Epithelial cell of proximal tubule (primary cell): ENCODE measurements at places on chromosomes 2 and 18. TPM values are rescaled to one million over a fixed set of nuclear protein-coding genes. Genes with fewer than 3 reads are reported as not detected.

PTPN2 gene
- total RNA-seq = 29.6 and 54.0 TPM in 2 replicates

NEU4 gene
- not detected in 2 replicates for total RNA-seq

CIAO1 gene
- 110 and 155 TPM in 2 replicates for total RNA-seq

REG3A gene
- total RNA-seq = not detected in 2 replicates

PPP1R1C gene
- 0.35 TPM in 1 of 2 replicates, not detected in the other for total RNA-seq

HOXD9 gene
- total RNA-seq = 9.8 and 11.5 TPM in 2 replicates

PTRHD1 gene
- total RNA-seq = 50.3 and 58.3 TPM in 2 replicates

CDH2 gene
- 74.5 and 78.2 TPM in 2 replicates for total RNA-seq

MAP2 gene
- 4.0 and 12.2 TPM in 2 replicates for total RNA-seq

TWIST2 gene
- 0.46 and 1.8 TPM in 2 replicates for total RNA-seq

ICOS gene
- not detected in 2 replicates for total RNA-seq

MYO7B gene
- total RNA-seq = 0.43 TPM in 1 of 2 replicates, not detected in the other

TYMS gene
- 65.6 and 119 TPM in 2 replicates for total RNA-seq

DNMT3A gene
- total RNA-seq = 15.4 and 20.5 TPM in 2 replicates

SNRNP200 gene
- total RNA-seq = 77.2 and 88.9 TPM in 2 replicates

DNA sequence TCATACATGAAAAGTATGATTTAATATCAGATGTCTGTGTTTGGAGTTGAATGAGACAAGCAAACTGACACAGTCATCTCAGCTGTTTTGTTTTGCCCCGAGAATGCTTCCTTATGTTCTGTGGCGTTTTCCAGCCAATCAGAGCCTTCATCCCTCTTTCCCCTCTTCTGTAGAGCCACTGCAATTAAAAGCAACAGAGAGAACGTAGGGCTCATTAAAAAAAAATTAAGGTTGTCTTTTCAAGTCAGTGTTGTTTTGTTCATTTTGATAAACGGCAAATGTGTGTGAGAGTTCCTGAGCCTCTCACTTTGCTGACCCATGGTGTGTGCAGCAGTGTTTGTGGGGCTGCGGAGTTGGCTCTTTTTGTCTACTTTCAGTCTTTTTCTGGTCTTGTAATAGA is 216.0 kb downstream of the FHOD3 start:
- DNase-seq = no peak

GRCh38 chr2:216074380-216074779 is 7.2 kb downstream of the PECR start:
- no peak for DNase-seq

- DNase-seq = peak; percentile 70
Observed at GRCh38 chr2:28360718-28361293, 31.9 kb upstream of the FOSL2 start.

DNA sequence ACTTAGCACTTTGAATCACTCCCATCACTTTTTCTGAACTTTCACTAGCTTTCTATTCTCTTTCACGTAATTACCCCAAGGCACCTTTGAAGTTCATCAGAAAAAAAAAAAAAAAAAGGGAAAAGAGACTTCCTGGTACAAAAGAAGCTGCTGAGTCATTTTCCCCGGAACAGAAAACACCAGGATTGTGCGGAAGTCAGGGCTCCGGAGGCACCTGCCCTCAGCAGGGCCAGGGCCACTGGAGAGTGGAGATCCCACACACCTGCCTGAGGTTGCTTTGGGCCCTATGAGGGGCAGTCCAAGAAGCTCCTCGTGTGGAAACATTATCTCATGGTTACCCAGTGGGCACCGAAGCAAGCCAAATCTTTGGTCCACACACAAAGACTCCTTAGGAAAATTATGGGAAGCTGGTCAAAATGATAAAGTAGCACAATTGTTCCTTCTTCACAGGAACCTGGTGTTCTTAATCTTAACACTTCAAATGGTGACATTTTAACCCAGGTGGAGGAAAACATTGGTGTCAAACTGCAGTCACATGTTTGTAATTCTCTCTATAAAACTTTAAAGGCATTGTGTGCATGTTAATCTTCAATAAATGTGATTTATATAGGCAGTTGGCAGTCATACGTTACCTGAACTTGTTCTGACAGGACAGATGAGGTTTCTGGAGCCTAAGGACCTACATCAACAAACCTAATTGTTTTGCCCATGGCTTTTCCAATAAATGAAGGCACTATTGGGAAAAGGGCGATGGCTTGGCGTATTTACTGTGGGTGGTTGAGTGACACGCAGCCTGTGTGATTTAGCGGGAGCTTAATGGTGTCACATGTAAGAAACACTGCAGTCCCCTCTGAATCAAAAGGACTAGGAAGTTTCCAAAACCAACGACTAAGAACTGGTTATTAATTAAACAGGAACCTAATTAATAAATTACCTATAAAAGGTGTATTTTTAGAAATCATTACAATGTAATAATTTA is 23.4 kb upstream of the FAM110C start:
- no peak for DNase-seq

DNA sequence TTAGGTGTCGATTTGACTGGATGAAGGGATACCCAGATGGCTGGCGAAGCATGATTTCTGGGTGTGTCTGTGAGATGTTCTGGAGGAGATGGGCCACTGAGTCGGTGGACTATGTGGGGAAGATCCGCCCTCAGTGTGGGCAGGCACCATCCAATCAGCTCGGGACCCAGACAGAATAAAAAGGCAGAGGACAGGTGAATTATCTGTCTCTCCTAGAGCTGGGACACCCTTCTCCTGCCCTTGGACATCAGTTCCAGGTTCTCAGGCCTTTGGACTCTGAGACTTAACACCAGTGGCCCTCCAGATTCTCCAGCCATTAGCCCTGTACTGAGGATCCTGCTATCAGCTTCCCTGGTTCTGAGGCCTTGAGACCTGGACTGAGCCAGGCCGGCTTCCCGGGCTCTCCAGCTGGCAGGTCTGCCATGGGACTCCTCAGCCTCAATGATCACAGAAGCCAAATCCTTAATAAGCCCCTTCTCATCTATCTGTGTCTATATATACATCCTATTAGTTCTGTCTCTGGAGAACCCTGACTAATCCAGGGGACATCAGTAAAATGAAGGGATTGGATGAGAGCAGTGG is 11.7 kb downstream of the PROC start:
- no peak for DNase-seq

- no peak for DNase-seq
Observed at GRCh38 chr2:53786705-53787613, at the start of the genes ASB3 and ERLEC1. TSS of gene ASB3 (minus strand) at chr2:53786953. CDS start at chr2:53765572, 21,381 bp downstream. TSS of gene ERLEC1 (plus strand) at chr2:53787044. CDS start at chr2:53787211, 167 bp downstream.

- DNase-seq = no peak
Observed at GRCh38 chr2:212387146-212387545, 151.5 kb downstream of the ERBB4 start.

DNA sequence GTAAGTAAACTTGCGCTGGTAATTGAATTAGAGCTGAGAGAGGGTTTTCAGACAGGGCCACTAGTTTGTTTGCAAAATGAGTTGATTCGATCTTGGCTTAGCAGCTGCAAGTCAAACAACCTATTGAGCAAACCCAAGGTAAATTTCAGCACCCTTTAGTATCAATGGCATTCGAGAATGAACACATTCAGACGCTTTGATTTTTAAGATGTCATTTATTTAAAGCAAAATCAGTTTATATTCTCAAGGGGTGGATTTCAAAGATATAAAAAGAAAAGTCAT is 44.2 kb downstream of the TGIF1 start:
- no peak for DNase-seq

DNA sequence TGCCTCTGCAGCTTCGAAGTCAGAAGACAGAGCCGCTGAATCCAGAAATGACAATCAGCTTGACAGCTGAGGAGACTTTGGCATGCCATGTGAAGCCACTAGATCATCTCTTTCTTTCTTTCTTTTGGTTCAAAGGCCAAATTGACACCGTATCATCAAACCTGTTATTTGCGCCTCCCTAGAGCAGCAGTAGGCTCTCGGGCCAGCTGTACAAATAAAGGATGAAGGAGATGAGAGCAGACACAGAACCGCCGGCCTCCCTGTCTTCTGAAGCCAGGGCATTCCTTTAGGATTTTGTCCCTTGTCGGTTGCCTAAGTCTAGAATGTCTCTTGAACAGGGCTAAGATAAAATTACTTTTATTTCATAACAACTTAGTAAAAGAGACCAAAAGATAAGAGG is 36.8 kb downstream of the COL4A4 start:
- DNase-seq = no peak

GRCh38 chr2:85119900-85120299 is 13.3 kb upstream of the TCF7L1 start:
- DNase-seq = no peak

DNA sequence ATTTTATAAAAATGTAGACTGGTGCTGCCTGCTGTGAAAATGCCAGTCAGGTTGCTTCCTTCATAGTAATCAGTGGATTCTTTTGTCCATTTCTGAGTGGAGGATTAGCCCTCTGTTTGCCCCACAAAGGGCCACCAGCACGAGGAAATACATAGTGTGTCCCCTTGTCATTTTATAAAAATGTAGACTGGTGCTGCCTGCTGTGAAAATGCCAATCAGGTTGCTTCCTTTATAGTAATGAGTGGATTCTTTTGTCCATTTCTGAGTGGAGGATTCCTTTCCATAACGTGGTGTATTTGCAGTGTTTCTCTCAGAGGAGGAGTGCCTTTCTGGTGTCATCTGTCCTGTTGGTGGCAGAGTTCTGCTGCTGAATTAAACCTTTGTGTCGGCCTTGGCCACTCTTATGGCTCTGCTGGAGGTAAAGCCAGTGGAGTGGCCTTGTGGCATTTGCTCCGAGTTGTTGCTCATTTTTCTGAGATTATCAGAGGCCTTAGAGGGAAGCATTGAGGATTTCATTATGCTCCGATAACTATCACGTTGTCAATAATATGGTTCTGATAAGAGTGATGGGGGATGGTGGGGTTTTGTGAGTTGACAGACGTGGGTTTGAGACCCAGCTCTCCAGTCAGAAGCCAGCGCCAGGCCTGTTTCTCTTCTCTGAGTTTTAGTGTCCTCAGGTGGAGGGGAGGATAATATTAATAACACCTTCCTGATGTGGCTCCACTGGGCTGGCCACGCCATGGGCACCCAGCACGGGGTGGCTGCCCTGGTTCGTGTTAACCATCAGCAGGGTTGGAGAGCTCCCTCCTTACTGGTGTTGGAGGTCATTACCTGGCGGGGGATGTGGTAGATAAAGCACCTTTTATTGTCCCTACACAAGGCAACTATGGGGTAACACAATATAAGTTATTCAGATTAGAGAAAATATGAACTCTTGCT is 96.6 kb downstream of the NEDD4L start:
- DNase-seq = no peak

GRCh38 chr18:74222710-74223494 is 68.9 kb downstream of the CYB5A start:
- DNase-seq = no peak

GRCh38 chr18:57436191-57436964 is 1.2 kb downstream of the ONECUT2 start:
- no peak for DNase-seq

- DNase-seq = no peak
Observed at GRCh38 chr18:55787536-55788073, 199.6 kb upstream of the TCF4 start.

DNA sequence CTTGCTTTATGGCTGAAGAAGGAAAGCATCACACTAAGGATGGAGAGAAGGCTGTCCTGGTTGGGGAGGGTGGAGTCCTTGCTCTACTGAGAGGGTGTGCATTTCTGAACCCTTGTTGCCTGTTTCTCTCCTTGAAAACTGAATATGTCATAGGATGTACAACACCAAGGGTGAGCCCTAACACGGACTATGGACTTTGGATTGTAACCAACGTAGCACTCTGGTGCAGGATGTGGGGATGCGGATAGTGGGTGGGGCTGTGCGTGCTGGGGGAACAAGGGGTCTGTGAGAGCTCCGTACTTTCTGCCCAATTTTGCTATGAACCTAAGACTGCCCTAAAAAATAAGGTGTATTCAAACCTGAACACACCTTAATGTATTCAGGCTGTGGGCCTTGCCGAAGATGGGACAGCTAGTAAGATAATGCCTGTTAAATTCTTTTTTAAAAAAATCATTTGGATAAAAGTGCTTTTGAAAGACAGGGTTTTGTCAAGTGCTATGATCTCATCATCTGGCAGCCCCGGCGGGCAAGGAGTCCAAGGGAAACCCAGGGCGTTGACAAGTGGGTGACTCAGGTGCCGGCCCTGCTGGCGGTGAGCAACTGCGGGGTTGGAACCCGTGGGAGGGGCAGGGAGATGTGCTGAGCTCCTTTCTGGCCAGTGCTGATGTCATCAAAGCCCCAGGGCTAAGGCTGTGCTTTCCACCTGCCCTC is 54.0 kb downstream of the GATA6 start:
- DNase-seq = peak; percentile 76

GRCh38 chr18:5068851-5069250 is 128.2 kb downstream of the AKAIN1 start:
- DNase-seq = no peak

GRCh38 chr2:15306706-15307105 is 254.4 kb downstream of the NBAS start:
- no peak for DNase-seq

- DNase-seq = no peak
Observed at GRCh38 chr18:48700446-48700845, 161.6 kb downstream of the CTIF start.

GRCh38 chr2:86632672-86633071 is 9.0 kb upstream of the RNF103 start:
- no peak for DNase-seq

DNA sequence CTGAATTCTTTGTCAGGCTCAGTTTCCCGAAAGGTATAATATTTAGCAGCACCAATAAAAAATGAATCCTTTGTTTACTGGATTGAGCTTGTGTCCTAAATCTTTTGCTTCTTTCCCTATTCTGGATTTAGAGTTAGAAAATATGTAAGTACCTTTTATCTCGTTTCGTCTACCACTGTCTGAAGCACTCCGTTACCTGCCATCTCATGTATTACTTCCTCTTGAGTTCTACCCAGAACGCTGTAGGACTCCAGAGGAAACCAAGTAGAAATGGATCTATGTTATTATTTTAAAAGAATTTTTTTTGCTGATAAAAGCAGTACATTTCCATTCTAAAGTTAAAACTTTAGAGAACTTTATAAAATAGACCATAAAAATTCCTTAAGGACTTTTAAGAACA is 13.5 kb downstream of the ANKRD12 start:
- no peak for DNase-seq

DNA sequence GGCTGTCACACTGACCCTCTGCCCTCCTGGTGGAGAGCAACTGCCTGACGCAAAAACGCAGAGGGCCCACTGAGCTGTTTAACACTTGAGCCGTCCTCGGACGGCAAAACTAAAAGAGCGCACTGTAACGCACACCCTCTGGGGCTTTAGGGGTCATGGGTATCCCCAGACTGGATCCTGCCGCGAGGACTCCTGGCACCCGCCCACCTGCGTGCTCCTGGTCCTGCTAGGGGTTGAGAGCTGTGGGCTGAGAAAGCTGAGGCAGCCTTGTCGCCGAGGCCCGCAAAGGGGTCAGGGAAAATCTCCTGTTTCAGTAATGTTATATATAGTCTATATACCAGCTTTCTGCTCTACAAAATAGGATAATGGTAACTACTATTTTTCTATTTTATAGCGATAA is 39.1 kb downstream of the MDH1 start:
- no peak for DNase-seq

- no peak for DNase-seq
Observed at GRCh38 chr2:159292157-159292556, 5.7 kb upstream of the WDSUB1 start.

DNA sequence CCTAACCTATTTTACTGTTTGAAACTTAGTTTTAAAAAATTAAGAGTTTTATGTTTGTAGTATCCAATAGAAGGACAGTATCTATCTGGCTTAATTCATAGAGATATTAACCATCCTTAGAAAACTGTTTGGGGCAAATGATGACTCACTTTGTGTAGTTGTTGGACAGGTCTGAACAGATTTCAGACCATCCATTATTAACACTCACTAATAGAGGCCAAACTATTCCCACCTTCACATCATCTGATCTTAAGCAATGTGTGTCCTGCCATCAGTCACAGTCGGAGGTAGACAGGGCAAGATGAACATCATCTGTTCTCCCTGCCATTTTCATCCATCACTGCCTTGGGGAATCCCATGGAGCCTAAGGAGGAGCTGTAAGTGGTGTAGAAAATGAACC is 164.6 kb upstream of the DCC start:
- DNase-seq = no peak
